ENCODE measurements at places on chromosomes 7 and 10.

- DNase-seq, result no peak
These were observed 1.2 kb downstream of the CYP2E1 start for GRCh38 chr10:133528296-133528844.

- DNase-seq, result peak; percentile 41
These were observed 160.9 kb upstream of the BMPER start for GRCh38 chr7:33744293-33745075.

DNA sequence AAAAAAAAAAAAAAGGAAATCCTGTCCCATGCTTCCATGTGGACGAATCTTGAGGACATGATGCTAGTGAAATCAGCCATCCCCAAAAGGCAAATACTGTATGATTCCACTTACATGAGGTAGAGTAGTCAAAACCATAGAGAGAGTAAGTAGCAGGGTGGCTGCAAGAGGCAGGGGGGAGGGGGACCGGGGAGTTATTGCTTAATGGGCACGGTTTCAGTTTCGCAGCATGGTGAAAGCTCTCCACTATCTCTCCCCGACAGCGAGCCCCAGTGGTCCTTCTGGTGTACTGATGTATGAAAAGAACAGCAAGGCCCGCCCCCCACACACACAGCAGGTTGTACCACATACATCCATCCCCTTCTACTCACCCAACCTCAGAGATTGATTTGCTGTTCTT is 32.8 kb downstream of the NOD1 start:
- peak; percentile 79 for DNase-seq

- no peak for DNase-seq
These were observed 4.8 kb upstream of the TAF3 start for GRCh38 chr10:7813481-7813880.

DNA sequence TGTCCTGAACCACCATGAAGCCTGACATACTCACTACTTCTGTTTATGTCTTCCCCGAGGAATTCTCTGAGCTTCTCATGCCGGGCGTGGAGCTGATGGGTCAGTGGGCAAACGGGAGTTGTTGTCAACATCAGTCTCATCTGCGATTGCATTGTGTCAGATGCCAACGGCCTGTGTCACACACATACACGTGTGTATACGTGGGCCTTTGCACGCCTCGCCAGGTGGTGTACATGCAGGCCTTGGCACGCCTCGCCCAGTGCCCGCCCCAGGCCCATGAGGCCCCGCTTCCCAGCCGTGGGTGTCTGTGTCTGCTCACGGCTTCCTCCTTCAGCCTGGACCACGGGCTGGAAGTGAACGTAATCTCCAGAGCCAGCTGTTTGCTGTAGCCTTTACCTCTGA is 7.5 kb upstream of the CSGALNACT2 start:
- DNase-seq, result no peak

Data from NCI-H526 (cell line).